Activated CD4-positive, alpha-beta T cell treated with anti-CD3 and anti-CD28 coated beads for 4 hours (primary cell): ENCODE measurements at places on chromosomes 1 and 21.

GRCh38 chr1:119225831-119226230, 85.4 kb upstream of the WARS2 start:
- DNase-seq = no peak

DNA sequence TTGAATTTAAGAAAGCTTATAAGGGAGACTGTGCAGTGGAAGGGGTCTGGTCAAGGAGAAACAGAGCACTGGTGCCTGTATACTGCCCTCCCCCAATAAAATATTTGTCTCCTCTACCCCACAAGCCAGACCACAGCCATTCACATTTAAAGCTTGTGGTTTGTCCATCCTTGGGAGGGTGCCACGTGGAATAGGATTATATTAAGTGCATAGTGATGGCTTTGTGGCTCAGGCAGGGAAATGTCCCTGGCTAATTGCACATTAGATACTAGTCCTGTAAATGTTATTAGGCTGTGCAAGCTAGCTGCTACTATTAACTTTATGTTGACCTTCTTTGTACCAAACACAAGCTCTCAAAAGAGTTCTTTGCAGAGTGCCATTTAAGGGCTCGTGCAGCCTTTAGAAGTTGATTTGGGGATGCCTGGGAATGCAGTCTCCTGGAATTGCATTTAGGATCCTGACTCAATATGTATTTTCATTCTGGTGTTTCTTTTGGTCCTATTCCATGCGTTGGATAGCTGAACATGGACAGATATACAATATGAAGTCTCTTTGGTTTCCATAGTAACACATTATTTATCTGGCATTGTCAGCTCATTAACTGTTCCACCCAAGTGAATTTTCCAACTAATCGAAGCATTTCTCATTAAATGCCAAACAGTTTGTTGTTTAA, 210.6 kb downstream of the ROR1 start:
- DNase-seq = no peak

- DNase-seq = no peak
These were observed 43.0 kb downstream of the MATN1 start for GRCh38 chr1:30680429-30680828.

GRCh38 chr21:28904961-28905435, 87.7 kb downstream of the LTN1 start:
- no peak for DNase-seq

DNA sequence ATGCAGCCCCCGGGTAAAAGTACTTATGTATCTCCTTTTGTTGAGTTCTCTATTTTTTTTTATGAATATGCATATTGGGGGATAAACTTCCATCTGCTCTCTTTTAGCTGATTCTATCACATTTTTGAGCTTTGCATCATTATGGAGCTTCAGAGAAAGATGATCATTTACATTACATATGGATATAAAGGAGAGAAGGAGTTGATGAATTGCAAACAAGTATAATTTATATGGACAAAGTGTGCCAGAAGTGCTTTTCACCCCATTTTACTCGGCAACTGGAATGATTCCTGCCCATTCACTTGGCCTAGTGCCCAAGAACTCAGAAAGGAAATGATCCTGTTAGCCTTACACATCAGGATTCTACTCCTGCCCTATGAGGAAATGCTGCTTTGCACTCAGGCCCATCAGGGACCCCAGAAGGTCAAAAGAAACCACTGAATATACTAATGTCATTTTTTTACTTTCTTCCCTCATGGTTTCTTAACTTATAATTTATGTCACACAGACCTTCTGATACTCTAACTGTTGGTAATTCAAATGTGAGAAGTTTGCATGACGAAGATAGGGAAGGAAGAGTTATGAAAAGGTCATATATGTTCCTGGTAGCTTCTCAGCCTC, 65.6 kb downstream of the SAMSN1 start:
- DNase-seq = no peak

DNA sequence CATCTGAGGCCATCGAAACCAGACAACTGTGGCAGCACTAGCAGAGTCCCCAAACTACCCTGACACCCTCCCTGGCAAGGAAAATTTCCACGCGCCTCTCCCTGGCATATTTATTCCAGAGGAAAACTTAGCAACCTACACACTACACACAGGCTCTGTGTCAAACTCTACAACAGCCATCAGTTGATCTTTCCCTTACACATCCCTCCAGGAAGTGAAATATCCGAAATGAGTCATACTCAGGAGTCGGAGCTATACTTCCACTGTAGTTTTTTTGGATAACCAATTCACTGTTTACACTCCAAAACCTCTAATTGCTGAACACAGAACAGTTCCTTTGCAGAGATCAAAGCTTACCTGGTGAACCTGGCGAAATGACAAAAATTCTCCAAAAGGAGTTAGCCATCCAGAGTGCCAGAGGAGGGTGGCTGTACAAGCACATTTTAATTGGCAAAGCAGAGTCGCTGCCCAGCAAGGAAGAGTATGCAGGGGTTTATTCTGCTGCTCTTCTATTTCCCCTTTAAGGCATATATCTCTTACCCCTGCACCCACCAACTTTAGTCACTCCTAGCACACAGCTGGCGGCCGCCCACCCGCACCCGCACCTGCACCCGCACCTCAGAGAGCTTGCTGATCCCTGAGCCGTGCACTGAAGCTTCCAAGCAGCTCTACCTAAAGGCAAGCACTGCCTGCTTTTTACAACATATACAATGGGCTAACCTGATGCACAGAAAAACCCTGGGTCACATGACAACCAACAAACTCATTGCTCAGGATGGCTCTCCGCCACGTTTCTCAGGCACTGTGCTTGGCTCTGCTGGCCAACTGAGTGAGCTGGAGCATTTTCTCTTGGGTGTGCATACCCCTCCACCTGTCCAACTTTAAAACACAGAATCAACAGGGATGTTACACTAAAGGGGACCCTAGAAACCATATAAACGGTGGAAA, 54.9 kb downstream of the CAPZB start:
- no peak for DNase-seq

- no peak for DNase-seq
These were observed 30.9 kb downstream of the TRIM11 start for GRCh38 chr1:228375578-228376261.

DNA sequence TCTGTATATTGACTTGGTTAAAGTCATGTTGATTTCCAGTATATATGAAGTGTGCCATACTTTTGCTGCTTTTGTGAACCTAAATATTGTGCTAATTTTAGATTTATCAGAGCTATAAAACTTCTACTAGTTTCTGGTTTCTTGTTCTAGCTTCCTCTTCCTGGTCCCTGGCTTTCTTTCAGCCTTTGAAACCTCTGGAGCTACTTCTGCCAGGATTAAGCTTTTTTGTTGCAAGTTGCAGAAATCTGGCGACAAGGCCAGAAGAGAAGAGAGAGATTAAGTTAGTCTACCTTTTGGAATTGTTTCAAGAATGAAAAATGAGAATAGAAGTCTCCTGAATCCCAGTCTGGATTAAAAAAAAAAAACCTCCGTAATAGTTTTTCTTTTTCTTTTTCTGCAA, 13.5 kb downstream of the RNF2 start:
- DNase-seq = no peak

- no peak for DNase-seq
These were observed 492.2 kb upstream of the DAB1 start for GRCh38 chr1:57916041-57916440.

GRCh38 chr1:82792151-82792550, 991.4 kb downstream of the ADGRL2 start:
- no peak for DNase-seq

DNA sequence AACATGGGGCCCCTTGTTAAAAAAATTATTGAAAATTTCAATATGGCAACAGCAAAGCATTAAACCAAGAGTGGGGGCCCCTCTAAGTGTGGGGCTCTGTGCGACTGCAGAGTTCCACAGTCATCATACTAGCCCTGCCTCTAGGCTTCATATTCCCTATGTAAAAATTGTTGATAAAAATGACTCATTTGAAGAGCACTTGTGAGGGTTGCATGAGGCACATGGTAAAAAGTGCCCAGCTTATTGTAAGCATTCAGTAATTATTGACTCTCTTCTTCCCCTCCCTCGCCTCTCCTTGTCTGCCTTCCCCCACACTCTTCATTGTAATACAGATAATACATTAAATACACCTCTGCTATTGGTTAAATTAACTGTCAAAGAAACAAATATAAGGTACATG, 86.7 kb upstream of the PTBP2 start:
- no peak for DNase-seq

DNA sequence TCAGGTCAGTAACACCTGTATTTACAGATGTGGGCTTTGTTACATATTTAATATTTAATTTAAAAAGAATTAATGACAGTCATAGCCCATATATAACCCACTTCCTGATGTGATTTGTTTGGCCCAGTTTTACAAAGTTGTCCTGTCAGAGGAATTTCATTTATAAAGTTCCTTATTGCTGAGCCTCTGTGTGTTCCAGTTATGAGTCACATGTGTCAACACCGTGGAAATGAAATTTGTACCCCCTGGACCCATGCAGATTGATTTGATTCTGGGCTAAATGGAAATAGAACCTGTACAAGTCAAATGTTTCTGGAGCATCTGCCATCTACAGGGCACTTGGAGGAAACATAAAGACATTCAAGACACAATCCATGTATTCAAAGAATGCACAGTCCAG, 149.2 kb downstream of the CACNA1E start:
- DNase-seq = no peak

DNA sequence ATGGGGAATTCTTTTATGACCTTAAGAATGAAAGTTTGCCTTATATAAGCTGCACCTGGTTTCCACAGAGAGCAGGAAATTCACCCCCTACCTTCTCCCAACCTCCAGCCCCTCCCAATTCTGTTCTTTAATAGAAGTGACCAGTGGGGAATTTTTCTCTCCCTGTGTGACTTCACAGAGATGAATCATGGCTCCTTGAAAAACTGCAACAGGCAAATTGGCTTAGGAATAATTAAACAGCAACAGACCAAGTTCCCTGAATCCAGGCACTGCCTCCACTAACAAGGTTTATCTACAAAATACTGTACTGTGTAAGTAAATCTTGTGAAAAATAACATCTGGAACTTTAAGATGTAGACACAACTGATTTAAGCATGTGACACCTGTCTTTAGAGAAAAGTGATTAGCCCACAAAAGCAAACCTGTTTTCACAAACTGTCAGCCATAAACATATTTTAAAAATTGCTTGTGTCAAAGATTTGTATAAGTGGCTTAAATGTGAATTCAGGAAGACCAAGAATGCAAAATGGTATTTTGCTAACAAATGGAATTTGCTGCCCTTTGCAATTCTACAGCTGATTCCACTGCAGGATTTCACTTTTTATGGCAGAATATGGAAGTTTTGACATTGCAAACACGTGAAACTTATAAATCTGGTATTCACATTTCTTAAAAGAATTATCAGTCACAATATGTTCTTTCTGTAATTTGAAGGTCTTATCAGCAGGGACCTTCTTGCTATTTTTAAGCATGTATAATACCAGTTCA, 54.0 kb downstream of the ALG14 start:
- no peak for DNase-seq

GRCh38 chr1:247467129-247467528, 9.2 kb upstream of the OR2B11 start:
- DNase-seq = no peak

GRCh38 chr1:11569551-11569950, 84.7 kb downstream of the FBXO2 start:
- DNase-seq = no peak

DNA sequence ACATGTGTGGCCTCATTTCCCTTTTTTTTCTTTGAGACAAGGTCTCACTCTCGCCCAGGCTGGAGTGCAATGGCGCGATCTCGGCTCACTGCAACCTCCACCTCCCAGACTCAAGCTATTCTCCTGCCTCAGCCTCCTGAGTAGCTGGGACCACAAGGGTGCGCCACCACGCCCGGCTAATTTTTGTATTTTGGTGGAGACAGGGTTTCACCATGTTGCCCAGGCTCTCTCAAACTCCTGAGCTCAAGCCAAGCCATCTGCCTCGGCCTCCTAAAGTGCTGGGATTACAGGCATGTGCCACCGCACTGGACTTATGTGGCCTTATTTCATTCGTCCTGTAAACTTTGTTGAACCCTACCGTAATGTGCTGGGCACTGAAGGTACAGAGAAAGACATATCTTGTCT, 569 bp upstream of the WARS2 start:
- peak; percentile 5 for DNase-seq

- DNase-seq = no peak
These were observed 4.0 kb downstream of the FBLIM1 start for GRCh38 chr1:15762546-15762945.

DNA sequence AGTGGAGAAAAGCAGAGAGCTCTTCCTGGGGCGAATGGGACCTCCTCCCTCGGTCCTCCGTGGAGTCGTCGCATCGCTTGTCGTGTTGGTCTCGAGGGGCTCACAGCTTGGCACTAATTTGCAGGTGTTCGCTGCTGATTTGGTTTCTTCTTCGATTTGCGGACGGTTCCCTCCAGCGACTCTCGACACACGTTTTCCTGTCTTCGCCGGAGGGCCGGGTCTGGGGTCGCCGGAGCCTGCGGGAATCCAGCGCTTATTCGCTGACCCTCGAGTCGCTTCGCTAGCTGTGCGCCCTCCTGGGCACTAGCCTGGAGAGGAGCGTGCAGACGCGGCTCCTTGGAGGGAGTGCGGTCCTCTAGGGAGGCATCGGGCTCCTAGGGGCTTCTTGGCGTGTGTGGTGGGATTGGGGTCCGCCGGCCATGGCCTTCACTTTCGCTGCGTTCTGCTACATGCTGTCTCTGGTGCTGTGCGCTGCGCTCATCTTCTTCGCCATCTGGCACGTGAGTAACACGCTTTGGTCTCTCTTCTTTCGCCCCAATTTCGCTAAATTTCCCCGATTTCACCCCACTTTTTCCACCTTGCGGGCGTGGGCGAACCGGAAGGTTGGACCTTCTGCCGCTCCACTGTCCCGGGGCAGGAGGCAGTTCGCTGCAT, 766 bp downstream of the CNIH3 start:
- DNase-seq = no peak

DNA sequence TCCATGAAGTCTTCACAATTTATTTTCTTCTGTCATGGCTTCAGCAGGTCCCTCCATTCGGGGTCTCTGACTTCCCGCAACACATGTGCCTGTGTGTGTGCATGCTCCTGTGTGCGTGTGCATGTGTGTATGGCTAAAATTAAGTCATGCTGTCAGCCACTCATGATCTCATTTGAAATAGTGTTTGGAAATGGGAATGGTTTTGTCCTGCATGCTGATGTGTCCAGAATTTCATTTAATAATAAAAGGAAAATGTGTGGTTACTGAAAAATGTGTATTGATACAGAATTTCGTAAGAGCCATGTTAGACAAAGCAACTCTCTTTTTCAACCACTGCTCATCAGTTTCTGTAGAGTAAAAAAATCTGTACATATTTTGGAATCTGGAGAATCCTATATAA, 123.8 kb upstream of the PRDX6 start:
- DNase-seq = no peak

- no peak for DNase-seq
These were observed 48.9 kb downstream of the SKI start for GRCh38 chr1:2276803-2277580.
